Activated naive CD4-positive, alpha-beta T cell treated with anti-CD3 and anti-CD28 coated beads for 36 hours (primary cell): ENCODE measurements at places on chromosomes 6 and 20.

- no peak for DNase-seq
Measured at GRCh38 chr6:3280866-3281465, 22.2 kb downstream of the PSMG4 start.

DNA sequence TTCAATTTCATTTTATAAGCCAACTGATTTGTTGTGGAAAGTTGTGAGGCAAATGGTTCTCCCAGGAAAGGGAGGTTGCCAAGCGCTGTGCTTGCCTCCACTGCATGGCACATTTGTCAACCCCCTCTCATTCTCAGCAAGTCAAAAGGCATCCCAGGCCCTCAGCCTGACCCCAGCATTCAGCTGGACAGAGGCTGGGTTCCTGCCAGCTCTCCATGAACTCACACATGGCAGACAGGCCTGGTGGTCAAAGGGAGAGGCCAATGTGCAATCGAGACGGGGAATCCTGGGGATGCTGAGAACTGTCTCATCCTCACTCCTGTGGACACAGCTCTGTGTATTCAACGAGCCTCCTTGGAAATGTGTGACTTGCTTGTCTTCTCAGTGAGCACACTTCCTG, 106.0 kb upstream of the CDH4 start:
- no peak for DNase-seq

- DNase-seq, result no peak
Measured at GRCh38 chr6:1080453-1081337, 231.2 kb upstream of the FOXQ1 start.

GRCh38 chr20:47540443-47541354, 39.0 kb downstream of the NCOA3 start:
- DNase-seq, result peak; percentile 38

DNA sequence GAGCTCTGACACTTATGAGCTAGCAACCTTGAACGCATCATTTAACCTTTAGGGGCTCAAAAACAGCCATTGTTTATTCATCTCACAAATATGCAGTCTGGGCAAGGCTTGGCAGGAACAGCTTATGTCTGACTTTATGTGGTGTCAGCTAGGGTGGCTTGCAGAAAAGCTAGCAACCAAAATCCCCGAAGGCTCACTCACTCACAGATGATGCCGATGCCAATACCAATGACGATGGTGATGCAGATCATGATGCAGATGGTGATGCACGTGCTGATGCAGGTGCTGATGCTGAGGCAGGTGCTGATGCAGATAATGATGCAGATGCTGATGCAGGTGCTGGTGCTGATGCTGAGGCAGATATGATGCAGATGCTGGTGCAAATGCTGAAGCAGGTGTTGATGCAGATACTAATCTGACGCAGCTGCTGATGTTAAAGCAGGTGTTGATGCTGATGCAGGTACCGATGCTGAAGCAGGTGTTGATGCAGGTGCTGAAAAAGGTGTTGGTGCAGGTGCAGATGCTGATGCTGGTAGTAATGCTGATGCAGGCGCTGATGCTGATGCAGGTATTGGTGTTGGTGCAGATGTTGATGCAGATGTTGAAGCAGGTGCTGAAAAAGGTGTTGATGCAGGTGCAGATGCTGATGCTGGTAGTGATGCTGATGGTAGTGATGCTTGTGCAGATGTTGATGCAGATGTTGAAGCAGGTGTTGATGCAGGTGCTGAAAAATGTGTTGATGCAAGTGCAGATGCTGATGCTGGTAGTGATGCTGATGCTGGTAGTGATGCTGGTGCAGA, 195.6 kb downstream of the NFATC2 start:
- DNase-seq, result no peak

DNA sequence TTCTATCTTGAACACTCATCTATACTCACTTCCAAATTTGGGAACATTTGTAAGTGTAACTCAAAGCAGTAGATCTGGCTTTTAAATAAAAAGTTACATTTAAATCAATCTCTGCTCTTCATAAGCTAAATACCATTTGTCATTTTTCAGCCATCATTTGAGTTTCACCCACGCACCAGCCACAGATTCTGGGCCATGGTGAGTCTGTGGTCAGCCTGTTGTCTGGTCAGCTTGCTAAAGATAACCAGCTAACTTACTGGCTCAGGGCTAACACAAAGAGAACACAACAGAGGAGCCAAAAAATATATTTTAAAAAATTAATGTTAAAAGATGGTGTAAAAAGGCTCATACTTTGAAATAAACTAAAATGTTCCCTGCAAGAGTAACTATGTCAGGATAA, 181.3 kb downstream of the KIF6 start:
- DNase-seq, result no peak

DNA sequence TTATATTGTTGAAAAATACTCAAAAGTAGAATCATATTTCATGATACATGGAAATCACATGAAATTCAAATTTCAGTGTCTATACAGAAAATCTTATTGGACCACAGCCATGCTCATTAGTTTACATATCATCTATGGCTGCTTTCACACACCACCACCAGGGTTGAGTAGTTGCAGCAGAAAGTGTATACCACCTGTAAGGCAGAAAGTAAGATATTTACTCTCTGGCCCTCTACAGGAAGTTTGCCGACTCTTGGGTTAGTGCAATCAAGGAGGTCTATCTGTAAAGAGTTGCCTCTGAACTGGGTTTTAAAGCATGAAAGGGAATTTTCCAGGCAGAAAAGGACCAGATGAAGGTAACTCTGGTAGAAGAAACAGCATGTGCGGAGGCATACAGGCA, 432.3 kb downstream of the DHX35 start:
- no peak for DNase-seq

- DNase-seq, result no peak
Measured at GRCh38 chr6:143204045-143204444, 143.4 kb downstream of the AIG1 start.

GRCh38 chr6:56096946-56097621, 150.3 kb downstream of the COL21A1 start:
- no peak for DNase-seq

DNA sequence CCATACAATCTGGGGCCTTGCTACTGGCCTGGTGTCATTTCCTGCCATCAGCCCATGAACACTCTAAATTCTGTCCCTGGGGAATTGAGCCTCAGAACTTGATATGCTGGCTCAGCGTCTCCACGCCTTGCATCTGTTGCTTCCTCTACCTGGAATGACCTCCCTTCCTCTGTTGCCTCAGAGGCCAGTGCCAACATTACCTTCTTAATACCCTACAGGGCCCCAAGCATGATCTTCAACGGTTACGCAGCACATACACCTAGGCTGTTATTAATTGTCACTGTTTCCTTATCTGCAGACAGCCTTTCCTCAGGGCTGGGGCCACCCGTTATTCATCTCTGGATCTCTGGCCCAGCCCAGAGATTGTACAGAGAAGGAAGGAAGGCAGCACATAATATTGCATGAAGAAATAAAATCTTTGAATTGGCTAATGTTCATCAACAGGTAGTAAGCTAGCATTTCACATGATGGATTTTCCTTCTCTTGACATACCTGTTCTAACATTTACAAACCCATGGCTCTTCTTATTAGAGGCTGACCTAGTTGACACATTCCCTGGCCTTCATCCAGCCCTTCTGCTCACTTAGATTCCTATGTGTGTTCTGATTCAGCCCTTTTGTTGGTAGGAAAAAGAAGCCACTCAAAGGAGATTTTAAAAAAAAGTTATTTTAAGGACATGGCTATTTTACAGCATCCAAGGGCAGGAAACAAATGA, 8.4 kb upstream of the RNF182 start:
- DNase-seq, result no peak

GRCh38 chr6:43467752-43468151, 9.6 kb upstream of the TJAP1 start:
- DNase-seq, result no peak

GRCh38 chr6:89359561-89359960, 7.0 kb upstream of the UBE2J1 start:
- no peak for DNase-seq

GRCh38 chr20:42340368-42340767, 722.2 kb upstream of the CHD6 start:
- no peak for DNase-seq

- DNase-seq, result no peak
Measured at GRCh38 chr20:35200267-35200666, 26.2 kb upstream of the MMP24 start.

- peak; percentile 26 for DNase-seq
Measured at GRCh38 chr6:106082735-106083398, 3.3 kb upstream of the PRDM1 start.

GRCh38 chr6:137240168-137240567, 21.0 kb upstream of the IFNGR1 start:
- no peak for DNase-seq

DNA sequence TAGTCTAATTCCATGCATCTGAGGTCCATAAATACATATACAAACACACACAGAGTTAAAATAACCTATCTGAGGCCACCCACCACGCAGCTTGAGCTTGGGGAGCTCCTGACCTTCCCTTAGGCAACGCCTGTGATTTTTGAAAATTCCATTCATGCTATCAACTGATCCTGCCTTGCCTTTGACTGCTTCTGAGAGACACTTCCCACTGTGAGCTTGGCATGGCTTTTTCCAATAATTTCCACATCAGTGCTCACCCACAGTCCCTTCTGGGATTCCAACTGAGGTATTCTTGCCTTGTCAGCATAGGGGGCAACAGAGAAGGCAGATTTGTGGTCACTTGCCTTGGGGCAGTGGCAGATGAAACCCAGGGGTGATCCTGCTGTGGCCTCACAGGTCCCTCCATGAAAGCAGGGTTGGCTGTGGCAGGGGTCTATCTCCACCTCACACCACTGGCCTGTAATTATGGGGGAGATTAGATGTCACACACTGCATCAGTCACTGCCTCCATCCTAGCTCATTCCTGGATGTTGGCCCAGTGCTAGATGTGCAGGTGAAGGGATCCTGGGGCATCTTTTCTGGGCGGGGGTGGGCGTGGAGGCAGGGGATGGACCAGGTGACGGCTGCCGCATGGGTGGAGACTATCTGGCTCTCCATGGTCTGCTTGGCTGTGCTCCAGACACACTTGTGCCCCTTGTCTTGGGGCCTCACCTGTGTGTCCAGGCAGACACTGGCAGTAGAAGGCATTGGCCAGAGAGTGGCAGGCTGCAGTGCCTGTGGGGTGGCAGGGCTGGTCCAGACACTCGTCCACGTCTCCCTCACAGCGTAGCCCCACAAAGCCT, 11.2 kb upstream of the GPSM3 start:
- DNase-seq, result no peak

GRCh38 chr6:7236306-7237209, 76.4 kb downstream of the SSR1 start:
- no peak for DNase-seq

DNA sequence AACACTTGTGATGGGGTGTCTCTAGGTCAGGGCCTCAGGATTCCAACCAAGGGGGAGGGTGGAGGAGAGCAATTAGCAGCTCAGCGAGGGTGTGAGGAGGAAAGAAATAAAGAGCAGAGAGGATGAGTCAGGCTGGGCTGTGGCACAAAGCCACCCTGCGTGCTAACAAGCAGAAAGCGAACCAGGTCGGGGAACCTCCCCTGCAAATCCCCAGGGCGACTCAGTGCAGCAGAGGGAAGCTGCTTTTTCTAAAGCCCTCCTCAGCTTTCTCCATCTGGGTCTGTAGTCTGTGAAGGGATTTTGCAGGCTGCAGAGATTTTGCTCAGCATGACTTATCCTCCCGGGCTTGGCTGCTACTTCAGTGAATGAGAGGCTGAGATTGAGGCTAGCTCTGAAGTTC, 6.6 kb upstream of the SPO11 start:
- peak; percentile 9 for DNase-seq

GRCh38 chr20:51802170-51802751, at the start of gene SALL4:
Gene SALL4 (minus strand): TSS chr20:51802521. CDS start chr20:51802408, 113 bp downstream.
- no peak for DNase-seq

- peak; percentile 80 for DNase-seq
Measured at GRCh38 chr20:25148181-25148981, 47.1 kb upstream of the ENTPD6 start.

DNA sequence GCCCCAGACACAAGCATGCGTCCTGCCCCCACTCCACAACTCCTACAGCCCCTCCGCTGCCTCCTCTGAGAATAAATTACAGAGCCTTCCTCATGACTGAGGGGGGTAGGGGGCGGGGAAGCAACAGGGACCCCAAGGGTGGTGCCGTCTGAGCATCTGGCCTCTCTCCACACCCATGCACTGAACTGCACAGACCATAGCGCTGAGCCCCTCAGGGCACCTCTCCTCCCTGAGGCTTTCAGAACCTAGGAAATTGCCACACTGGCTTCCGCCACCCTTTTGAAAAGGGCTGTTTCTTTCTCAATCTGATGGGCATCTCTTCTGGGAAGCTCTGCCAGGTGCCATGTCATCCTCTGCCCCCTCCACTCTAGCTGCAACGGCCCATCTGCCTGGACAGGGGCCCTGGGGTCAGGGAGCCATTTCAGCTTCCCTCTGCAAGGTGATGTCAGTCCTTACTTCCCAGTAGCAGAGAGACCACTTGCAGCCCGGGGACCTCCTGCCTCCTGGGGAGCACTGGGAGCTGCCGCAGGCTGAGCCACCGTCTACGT, 2.5 kb downstream of the CST7 start:
- no peak for DNase-seq

DNA sequence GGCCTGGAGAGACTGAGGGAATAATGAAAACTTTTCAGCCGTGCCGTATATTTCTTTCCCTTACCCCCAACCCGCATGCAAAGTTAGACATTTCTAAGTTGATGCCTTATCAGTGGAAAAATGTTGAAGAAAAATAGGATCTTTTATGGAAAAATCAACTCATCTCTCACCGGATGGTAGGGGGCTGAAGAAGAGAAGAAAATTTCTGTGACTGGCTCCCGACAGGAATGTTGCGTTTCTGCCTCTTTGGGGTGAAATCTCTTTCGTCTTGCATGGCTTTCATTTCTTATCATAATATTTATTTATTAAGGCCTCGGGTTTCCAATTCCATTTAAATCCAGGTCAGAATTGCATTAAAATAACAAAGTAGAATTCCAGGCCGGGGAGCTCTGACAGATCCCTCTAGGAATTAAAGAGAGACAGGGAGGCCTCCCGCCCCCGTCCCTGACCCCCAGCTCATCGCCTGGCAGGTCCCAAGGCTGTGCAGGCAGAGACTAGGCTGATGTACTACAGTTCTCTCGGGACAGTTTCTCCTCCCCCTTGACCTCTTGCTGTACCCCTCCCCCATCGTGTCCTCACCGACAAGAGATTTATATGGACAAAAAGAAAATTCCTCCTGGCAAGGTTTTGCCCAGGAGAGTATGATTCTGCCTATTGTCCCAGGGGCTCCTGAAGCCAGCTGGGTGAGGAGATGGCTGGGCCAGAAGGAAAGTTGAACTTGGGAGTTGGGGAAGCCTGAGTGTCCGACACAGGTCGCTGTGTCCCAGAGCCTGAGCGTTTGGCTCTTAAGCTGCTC, 1.3 kb downstream of the SCUBE3 start:
- DNase-seq, result no peak

DNA sequence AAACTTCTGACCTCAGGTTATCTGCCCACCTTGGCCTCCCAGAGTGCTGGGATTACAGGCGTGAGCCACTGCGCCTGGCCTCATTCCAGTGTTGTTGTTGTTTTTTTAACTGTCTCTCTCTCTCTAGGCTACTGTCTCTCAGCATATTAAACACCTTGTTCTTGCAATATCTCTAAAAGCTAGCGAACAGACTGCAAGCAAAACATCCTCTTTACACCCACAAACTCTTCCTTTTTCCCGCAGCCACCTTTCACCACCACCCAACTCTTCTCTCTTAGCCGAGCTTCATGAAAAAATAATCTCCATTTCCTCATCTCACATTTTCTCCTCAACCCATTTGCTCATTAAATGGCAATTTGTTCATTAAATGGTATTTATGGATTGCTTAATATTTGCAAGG, 45.5 kb downstream of the SGK1 start:
- no peak for DNase-seq

- DNase-seq, result no peak
Measured at GRCh38 chr20:16526433-16527380, 46.5 kb downstream of the KIF16B start.
